ENCODE measurements at places on chromosomes 11 and 22.

DNA sequence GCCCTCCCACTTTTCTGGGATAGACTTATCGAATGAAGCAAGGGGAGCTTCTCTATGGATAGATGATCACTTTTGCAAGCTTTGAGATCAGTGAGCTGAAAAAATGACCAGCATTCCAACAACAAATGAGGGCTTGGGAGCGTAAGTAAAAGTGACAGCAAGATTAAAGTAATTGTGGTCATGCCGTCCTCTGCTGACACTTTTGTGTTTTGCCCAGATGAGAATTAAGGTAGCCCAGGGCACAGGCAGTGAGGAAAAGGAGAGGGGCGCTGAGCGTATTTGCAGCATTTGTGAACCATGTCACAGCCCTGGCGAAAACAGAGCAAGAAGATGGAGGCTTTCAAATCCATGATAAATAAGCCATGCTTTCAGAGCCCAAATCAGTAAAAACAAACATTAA, 24.6 kb upstream of the TMA7B start:
- no peak for DNase-seq

DNA sequence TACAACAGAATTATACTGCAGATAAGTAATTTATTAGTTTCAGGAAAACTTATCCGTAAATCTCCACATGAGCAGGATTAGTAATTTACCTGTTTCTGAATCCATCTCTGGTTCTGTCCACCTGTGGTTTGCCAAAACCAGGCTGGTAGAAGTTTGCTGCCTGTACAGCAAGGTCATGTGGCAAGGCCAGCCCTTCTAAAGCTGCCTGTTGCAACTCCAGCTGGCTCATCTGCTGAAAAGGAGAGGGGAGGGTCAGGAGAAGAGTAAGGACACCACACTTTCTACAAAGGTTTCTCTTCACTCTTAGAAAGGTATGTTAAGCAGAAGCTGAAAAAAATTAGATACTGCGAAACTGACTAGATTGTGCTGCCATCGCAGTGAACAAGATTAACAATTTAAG, 42.3 kb downstream of the EIF4ENIF1 start:
- DNase-seq = no peak

GRCh38 chr11:70667767-70668166, 269.4 kb downstream of the CTTN start:
- no peak for DNase-seq

GRCh38 chr11:34339149-34340064, 18.4 kb downstream of the ABTB2 start:
- no peak for DNase-seq

DNA sequence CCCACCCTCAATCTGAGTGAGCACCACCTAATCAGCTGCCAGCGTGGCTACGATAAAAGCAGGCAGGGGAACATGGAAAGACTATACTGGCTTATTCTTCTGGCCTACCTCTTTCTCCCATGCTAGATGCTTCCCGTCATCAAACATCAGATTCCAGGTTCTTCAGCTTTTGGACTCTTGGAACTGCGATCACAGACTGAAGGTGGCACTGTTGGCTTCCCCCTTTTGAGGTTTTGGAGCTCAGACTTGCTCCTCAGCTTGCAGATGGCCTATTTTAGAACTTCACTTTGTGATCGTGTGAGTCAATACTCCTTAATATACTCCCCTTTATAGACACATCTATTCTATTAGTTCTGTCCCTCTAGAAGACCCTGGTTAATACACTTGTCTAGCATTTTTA, 543.7 kb upstream of the RAG2 start:
- DNase-seq = no peak
